Natural killer cell treated with Interleukin-12 subunit alpha and Interleukin-12 subunit beta and Interleukin-15 and Interleukin-18, amount 100 ng/mL, for 72 hours (primary cell): ENCODE measurements at places on chromosomes 2 and 18.

DNA sequence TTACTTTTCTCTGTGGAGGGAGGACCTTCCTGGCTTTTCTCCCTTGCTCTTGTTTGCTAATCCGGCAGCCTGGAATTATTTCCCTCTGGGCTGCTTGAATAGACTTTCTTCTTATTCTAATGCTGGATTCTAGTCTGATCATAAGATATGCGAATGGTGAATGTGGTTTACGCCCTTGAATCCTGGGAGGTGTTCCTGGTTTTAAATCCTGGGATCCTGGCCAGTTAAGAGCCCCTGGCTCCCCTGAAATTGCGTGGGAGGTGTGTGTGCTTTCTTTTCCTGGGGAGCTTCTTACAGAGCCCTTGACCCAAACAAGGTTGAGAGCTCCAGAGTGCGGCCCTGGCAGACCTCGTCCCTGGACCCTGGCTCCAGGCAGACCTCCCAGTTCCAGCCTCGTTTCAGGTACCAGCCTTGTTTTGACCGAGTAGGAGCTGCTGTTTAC, 2.8 kb downstream of the SH3BP4 start:
- no peak for DNase-seq

DNA sequence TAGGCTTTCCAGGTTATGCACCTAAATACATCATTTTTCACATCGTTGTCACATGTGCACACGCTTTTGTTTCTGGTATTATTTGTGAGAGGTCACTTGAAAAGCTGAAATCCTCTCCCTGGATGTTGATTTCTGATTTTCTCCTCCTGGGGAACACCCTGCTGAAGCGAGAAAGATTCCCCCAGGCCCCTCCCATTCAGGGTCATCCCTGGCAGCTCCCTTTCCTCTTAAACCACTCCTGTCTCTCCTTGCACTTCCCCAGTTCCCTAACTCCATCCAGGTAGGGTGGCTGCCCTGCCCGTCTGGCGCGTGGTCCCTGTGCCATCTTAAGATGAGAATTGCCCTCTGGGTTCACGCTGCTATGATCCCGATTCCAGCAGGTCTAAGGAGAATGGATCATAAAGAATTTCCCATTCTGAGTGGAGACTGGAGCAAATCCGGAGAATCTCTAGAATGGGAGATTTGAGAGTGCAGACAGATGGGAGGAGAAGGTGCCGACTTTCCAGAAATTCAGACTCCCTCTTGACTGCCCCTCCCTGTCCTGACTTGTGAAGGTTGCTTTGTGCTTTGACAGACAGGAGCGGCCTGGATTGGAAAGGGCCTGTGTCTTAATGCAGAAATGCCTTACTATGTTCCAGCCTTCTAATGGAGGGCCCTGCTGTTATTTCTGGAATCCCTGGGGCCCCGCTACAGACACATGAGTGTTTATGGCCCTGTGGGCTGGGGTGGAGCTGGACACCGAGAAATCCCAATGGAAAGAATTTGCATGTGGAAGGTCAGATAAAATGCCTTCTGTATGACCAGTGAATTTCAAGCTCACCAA, 1.3 kb upstream of the YWHAQ start:
- no peak for DNase-seq

DNA sequence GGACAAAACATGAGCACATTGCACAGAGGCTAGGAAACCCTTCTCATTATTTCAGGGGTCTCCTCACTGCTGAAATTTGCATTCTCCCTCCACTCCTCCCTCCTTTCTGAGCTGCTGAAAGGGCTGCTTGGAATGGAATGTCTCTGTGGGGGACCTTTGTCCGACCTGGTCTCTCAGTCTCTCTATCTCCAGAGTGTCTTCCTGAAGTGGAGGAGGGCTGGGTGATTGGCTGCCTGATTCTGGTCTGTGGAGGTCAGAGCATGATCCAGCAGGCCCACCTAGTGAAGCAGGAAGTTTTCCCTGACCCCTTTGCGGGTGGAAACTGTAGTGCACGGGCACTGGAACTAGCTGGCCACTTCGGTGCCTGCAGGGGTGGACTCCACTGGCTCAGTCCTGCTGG, 560.5 kb upstream of the HS6ST1 start:
- no peak for DNase-seq

- no peak for DNase-seq
These were observed 308.3 kb downstream of the TSN start for GRCh38 chr2:122063716-122064115.

GRCh38 chr18:42078711-42079110, 123.7 kb downstream of the PIK3C3 start:
- no peak for DNase-seq

- DNase-seq: no peak
These were observed 78.2 kb upstream of the GCFC2 start for GRCh38 chr2:75788902-75789301.

DNA sequence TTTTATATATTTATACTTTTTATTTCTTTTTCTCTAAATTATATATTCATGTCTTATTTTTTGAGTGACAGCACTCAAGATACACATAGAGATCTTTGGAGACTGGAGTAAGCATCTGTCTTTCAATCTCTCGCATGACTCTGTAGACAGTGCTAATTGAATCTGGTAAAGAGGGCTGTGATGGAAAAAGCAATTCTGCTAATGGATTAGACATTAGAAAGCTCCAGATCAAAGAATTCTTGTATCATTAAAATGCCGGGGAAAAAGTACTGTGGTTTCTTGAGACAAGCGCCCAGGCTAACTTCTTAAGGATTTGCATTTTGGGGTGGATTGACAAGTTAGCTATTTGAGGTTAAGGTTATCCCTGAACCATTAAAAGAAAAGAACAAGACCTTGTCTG, 383.1 kb upstream of the TNP1 start:
- no peak for DNase-seq

DNA sequence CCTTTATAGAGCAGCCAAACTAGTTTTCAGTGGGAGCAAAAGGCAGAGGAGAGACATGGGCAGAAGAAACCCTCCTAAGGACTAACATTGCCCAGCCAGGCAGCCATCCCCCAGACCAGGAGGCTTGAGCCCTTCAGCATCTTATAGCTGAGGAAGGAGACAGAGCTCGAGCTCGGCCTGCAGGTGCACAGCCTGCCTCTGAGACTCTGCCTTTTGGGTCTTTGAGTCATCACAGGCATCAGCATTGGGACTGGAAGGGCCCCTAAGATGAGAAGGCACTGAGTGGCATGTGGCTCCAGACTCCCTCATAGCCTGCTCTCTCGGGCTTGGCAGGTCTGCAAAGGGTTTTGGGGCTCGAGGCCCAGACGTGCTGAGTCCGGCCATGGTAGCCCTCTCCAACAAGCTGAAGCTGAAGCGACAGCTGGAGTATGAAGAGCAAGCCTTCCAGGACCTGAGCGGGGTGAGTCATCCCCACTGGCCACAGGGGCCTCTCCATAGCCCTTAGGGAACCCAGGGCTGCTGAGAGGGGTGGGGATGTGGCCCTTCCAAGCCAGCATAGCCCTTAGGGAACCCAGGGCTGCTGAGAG, 84.1 kb downstream of the EPAS1 start:
- DNase-seq: no peak

GRCh38 chr2:33457556-33458247, 18.7 kb upstream of the RASGRP3 start:
- DNase-seq: no peak

DNA sequence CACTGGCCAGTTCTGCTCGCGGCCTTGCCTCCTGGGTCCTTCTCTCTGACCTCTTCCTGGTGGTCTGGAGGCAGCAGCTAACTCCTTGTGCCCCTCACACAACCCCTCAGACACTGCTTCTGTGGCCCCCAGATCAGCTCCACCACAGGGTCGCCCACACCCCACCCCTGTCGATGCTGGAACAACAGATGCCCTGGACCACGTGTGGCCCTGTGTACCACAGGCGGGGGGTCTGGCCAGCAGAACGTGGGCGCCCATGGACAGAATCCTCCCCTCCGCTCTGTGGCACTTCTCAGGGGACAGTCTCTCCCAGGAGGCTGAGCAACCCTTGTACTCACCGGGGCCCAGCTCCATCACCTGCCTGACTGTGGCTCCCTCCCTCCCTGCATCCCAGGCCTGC, 245.6 kb downstream of the NDUFA10 start:
- DNase-seq: no peak

GRCh38 chr2:144132357-144132756, 387.6 kb downstream of the ZEB2 start:
- no peak for DNase-seq

DNA sequence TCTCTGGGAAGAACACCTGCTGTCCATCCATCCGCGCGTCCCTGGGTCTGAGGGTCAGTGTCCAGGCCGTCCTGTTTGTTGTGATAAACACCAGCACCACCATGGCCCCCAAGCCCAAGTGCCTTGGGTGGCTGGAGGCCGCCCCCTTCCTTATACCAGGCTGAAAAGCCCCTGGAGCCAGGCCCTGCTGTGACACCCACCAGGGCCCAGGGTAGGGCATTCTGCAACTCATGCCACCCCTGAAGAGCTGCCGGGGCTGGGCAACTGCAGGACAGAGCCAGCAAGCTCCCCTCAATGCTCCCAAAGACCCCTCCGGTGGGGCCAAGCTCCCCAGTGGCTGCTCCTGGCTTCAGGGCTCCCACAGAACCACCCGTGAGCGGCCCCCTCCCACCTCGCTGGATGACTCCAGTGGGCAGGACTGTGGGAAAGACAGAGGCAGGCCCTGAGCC, 31.9 kb upstream of the SNED1 start:
- DNase-seq: no peak

DNA sequence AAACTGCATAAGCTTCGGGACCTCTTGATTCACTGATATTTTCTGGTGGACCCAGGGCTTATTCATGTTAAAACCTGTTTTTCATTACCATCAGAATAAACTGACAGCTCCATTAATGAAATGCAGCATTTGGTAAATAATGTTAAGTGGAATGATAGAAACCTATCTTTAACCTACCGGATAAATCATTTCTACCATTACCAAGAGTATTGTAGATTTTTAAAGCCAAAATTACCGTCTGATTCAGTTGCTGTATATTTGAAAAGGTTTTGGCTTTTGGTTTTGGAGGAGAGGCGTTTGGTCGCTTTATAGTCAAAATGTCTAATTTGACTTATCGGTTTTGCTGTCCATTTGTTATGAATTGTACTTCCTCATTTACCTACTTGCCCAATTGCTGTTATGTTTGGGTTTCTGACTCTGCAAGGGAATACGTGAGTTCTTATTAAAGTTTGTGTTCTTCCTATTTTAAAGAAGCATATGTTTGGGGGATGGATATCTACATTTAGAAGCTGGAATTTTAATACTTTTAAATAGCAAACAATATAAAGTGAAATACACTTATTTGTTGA, 1.0 kb upstream of the CUL3 start:
- DNase-seq: no peak

DNA sequence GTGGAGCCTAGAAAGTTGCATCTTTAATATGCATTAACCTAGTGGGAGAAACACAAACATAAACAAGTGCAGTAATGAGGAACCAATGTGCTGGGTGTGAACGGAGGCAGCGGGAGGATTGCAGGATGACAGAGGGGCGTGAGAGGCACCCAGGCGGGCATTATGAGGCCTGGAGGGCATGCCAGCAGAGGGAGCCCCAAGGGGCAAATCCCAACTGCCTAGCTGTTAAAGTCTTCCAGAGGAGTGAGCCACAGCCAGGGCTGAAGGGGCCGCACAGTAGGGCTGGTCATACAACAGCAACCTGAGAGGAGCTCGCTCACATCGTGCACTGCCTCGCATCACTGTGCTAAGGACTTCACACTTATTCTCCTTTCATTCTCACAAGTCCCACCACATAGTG, 13.3 kb upstream of the PRELID3A start:
- DNase-seq: no peak

DNA sequence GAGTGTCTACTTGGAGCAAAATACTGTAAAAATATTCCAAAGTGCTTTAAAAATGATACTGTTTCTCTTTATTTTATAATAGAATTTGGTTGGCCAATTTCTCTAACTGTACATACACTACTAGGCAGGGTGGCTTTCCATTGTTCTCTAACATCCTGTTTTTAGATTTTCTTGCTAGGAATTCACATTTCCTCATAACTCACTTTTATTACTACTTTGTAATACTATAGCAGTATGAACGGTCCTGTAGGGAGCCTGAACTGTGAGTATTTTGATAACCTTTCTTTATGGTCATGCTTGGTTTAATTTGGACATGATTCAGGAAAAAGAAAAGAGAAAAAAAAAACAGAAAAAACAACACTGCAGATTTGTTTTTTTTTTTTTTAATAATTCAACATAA, 37.8 kb downstream of the GCG start:
- no peak for DNase-seq

DNA sequence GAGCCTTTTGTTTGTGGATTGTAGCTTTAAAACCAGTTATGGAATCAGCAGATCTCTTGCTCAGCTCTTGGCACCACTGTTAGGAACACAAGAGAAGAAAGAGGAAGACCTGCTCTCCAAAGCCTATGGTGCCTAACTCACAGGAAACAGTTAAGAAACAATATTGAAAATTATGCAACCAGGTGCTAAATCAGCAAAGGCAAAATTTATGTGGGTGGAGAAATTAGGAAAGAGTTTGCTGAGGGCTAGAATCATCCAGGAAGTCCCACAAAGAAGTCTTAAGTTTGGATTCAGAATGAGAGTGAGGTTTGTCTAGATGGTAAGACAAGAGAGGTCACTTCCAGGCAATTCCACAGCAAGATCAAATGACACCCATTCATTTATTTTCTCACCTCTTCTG, 49.4 kb downstream of the AOX1 start:
- DNase-seq: no peak

GRCh38 chr2:123695426-123695825, 329.7 kb upstream of the CNTNAP5 start:
- DNase-seq: no peak

DNA sequence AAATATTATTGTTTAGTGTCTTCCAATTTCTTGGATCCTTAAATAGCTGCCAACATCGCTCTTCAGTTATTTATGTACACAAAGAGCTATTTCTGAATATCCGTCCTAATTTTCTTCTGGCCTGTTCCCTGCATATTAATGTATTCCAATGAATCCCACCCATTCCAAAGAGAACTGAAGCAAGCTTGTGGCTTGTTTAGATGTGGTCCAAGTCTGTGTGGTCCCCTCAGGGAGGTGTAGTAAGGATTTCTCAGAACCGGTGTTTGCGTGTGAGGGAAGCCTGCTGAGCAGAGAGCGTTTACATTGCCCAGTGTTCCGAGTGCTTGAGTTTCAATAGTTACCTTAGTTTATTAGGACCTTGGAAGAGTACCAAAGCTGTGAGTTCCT, 25.1 kb upstream of the IL1R1 start:
- no peak for DNase-seq

- DNase-seq: no peak
These were observed 273.4 kb upstream of the SIX2 start for GRCh38 chr2:45282646-45283045.

DNA sequence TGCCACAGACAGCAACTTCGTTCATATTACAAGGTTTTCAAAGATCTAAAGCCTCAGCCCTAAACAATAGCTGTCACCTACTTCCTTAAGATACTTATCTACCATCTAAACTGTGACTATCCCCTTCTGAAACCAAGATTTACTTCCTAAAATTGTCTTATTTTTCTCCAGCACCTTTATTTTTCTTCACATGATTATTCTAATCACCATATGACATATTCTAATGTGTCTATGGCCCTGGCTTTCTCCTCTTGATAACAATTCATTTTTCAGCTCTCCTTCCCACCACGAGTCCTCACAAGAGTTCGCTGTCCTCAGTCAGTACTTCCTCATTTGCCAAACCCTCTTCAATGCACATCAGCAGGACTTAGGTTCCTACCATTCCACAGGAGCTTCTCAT, 53.9 kb downstream of the RTTN start:
- no peak for DNase-seq
